Muscle of leg (tissue), 16 donors: ENCODE measurements at places on chromosomes 6 and 20. TPM values are rescaled to one million over a fixed set of nuclear protein-coding genes. Genes with fewer than 3 reads are reported as not detected.

DNA sequence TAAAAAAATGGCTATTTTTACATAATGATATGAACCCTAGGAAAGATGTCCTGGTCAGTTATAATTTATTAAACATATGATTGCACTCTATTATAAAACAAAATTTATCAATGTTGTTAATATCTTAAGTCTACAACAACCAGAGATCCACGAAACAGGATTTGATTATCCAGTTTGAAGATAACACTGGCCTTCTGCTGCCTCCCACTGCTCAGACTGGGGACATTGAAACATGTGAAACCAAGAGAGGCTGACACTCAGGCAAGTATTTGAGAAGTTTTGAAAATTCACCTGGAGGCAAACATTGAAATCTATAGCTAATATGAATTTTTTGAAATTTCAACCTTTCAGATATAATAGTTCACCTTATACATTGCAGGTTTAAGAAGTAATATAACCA is 219.3 kb upstream of the HSF2 start:
- peak; percentile 82 for DNase-seq
- no peak overlapping the region for H3K27ac ChIP-seq
- no peaks in the 10 kb centered on the region for H3K4me1 ChIP-seq
- no peak overlapping the region for H3K4me3 ChIP-seq
- no peaks in the 10 kb centered on the region for H3K36me3 ChIP-seq
- no peaks in the 10 kb centered on the region for H3K27me3 ChIP-seq

GRCh38 chr6:96755096-96755495 is 82.2 kb downstream of the GPR63 start:
- no peak overlapping the region for H3K4me3 ChIP-seq
- no peak for DNase-seq
- H3K27ac ChIP-seq: no peak overlapping the region
- no peaks in the 10 kb centered on the region for H3K36me3 ChIP-seq
- H3K27me3 ChIP-seq: no peaks in the 10 kb centered on the region

GRCh38 chr20:6473197-6473596 is 294.3 kb upstream of the BMP2 start:
- no peaks in the 10 kb centered on the region for H3K36me3 ChIP-seq
- DNase-seq: no peak
- H3K27me3 ChIP-seq: no peaks in the 10 kb centered on the region
- no peak overlapping the region for H3K4me3 ChIP-seq
- H3K4me1 ChIP-seq: no peaks in the 10 kb centered on the region
- H3K27ac ChIP-seq: no peak overlapping the region

Gene DYNLT2
- 3.3 TPM for polyA plus RNA-seq

Gene FERMT1
- polyA plus RNA-seq: 0.23 TPM

Gene SIRPB1
- 0.63 TPM for polyA plus RNA-seq
